Neural progenitor cell (in vitro differentiated cells): ENCODE measurements at places on chromosomes 3 and 15.

DNA sequence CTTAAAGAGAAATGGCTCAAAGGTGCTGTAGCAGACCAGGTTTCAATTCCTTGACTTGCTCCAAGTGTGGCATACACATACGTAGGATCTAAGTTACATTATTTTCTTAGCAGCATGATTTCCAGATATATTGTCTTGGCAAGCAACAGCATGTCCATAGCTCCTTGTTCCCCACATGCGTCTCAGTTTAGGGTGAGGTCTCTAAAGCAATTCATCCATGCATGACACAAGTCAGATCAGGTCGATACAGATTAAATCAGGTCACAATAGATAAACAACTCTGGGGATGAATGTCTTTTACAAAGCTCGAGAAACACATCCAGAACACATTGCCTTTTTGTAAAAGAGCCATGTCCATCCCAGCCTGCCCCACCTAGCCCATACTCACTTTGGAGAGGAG lies 108.9 kb upstream of the ABHD17C start:
- no peak for DNase-seq

GRCh38 chr3:172078244-172078643 lies 38.9 kb downstream of the FNDC3B start:
- DNase-seq, result no peak

- DNase-seq, result no peak
These were observed 103.3 kb downstream of the SNRK start for GRCh38 chr3:43389388-43390254.

DNA sequence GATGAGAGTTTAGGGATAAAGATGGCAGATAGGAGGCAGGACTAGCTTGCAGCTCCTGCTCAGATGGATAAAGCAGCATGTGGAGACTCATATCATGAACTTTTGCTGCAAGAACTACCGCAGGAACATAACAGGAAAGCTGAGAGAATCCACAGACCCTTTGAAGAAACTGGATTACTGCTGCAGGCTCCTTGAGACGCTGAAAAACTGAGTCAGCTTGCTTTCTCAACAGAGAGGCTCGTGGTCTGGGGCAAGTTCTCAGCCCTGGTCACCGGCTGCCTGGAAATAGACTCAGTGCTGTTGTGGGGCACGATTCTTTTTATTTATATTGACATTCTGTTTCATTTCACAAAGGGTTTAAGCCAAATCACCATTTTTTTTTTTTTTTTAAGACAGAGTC lies 28.8 kb upstream of the TRIM59 start:
- no peak for DNase-seq

GRCh38 chr3:116337229-116337628 lies 108.1 kb downstream of the LSAMP start:
- no peak for DNase-seq
